ENCODE measurements at places on chromosomes 3 and 15.

DNA sequence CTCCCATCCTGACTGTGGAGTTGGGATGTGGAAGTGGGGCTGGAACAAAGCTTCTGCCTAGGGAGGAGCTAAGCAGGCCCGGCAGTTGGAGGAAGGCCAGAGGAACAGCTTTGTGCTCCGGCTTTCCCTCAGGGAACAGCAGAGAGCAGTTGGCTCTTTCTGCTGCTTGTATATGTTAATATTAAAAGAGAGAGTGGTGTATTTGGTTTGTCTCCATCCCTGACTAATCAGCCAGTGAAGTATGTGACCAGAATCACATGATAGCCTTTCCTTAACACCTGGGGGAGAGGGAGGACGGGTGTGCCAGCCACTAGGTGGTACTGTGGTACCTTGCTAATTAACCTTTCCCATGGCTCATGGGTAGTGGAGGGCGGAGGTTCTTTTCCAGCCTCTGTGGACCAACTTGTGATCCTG lies 10.0 kb downstream of the EIF2B5 start:
- no peak for DNase-seq

DNA sequence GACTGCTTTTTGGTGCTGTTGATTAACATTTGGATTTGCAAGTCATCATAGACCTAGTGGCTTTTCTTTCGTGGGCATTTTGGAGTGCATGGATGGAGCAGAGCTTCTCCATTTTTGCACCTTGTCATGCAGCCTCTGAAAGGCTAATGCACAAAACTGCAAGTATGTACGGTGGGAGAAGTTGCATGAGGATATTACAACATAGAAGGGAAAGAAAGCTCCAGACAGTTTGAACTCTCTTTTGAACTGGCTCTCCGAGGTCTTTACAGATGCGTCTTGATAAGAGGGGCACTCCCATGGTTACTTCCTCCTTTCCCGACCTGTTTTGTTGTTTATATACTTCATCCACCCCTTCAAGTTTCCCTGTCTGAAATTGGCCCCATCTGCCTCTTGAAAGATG lies 147.1 kb upstream of the GBE1 start:
- DNase-seq: no peak

DNA sequence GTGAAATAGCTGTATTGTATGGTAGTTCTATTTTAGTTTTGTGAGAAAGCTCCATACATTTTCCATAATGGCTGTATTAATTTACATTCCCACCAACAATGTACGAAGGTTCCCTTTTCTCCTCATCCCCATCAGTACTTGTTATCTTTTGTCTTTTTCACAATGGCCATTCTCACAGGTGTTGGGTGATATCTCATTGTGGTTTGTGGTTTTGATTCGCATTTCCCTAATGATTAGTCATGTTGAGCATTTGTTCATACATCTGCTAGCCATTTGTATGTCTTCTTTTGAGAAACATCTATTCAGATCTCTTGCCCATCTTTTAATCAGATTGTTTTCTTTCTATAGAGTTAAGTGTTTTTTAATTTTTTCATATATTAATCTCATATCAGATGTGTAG lies 931.9 kb downstream of the IGSF11 start:
- DNase-seq: no peak

- no peak for DNase-seq
These were observed 9.5 kb downstream of the SEC22C start for GRCh38 chr3:42572278-42572677.

- DNase-seq: peak; percentile 10
These were observed 33.7 kb downstream of the RORA start for GRCh38 chr15:61195116-61196002.

DNA sequence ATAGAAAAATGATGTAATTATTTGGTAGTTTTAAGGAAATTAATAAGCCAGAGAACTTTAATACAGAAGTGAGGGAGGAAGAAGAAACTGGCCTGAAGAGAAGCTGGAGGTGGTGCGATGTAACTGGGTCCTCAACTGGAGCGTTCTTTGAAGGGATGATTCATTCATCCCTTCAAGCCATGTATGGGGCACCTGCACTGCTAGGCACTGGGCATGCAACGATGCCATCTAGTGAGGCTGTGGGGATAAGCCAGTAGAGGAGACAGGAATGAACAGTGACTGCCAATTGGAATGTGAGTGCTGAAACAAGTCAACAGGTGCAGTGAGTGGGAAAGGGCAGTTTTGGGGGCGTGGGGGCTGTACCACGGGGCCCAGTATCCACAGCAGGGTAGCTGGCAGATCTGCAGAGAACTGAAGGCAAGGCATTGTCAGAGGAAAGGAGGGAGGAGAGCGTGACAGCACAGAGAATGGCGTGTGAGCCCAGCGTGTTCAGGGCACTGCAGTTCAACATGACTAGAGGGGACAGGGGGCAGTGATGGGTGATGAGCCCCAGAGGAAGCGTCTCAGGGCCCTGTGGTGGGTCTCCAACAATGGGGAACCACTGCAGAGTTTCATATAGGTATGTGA lies 3.8 kb upstream of the KIF23 start:
- no peak for DNase-seq

GRCh38 chr3:99789011-99789721 lies 28.5 kb upstream of the CMSS1 start:
- no peak for DNase-seq

- DNase-seq: no peak
These were observed 219.0 kb upstream of the ONECUT1 start for GRCh38 chr15:53009093-53009492.

DNA sequence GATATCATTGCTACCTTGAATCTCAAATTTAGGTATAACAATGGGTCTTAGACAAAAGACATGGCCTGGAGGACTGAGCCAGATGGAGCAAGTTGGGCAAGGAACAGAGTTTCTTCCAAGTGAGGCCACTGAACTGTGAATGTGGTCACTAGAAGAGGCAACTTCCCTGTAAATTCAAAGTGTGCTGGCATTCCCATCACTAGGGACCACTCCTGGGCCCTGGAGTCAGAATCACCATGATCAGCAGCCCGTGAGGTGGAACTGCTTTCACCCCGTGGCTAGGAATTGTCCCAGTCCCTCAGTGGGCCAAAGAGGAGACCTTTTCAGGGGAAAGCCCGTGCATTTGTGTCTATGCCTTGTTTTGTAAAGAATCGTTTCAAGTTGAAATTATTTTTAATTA lies 47.3 kb downstream of the HES1 start:
- DNase-seq: no peak

GRCh38 chr15:63968122-63968524 lies 78.2 kb downstream of the DAPK2 start:
- no peak for DNase-seq

GRCh38 chr3:13316603-13317002 lies 103.5 kb downstream of the NUP210 start:
- no peak for DNase-seq

DNA sequence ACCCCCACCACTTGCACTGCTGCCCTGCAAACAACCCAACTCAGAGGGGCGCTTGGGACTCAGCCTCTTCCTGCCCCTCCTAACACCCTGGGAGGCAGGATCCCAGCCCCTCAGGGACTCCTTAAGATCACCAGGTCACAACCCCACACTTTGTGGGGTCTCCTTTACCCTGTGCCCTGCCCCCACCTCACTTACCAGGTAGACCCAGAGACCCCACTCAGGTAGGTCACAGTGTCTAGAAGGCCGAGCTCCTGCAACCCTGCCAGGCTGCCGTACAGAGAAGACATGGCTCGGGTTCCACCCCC lies 9.1 kb downstream of the PLA2G4F start:
- no peak for DNase-seq

GRCh38 chr3:99351122-99351521 lies 287.3 kb upstream of the COL8A1 start:
- DNase-seq: no peak

- no peak for DNase-seq
These were observed 51.1 kb downstream of the PSMD6 start for GRCh38 chr3:63972196-63972595.

GRCh38 chr15:51270706-51271105 lies 67.7 kb downstream of the CYP19A1 start:
- no peak for DNase-seq

DNA sequence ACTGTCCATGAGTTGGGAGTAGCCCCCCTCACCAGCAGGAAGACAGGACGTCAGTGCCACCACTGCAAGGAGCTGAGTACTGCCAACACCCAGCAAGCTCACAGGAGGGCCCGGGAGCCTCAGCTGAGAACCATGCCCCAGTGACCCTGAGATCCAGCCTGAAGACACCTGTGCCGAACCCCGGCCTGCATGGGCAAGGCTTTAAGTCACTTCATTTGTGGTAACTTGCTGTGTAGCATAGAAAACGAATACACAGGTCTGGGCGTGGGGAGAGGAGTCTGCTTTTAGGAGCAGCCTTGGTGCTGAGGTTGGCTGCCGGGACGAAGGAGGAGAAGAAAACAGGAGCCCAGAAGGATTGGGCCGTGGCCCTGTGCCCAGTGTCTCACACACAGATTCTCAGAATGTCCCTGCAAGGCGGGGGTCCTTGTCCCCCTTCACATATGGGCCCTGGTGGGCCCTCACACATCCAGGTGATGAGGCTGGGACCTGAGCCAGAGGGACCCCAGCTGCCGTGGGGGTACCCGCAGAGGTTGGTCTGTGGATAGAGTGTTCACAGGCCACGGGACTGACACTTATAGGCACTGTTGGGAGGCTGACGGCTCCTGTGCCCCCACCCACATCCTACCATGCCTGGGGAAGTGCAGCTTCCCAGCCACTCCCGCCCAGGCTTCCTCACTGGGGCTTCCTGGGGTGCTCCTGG lies 85.3 kb downstream of the PLXNA1 start:
- no peak for DNase-seq

DNA sequence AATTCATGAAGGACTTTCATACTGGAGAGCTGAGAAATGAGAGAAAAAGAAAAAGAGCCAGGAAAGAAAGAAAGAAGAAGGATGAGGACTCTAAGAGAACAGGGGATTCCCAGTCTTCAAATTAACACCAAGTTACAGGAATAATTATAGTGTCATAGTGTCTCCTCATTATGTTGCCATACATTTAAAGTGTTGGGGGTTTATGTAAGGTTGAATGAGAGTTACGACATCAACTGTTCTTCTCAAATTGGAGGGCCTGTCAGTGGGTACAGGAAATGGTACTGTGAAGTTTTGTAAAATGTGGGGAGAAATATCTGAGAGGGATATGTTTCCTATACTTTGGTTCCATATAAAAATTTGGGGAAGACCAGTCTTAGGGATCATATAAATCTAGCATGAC lies 12.3 kb upstream of the CD200 start:
- DNase-seq: no peak

- DNase-seq: no peak
These were observed 213.9 kb upstream of the RBMS3 start for GRCh38 chr3:29067007-29067406.

DNA sequence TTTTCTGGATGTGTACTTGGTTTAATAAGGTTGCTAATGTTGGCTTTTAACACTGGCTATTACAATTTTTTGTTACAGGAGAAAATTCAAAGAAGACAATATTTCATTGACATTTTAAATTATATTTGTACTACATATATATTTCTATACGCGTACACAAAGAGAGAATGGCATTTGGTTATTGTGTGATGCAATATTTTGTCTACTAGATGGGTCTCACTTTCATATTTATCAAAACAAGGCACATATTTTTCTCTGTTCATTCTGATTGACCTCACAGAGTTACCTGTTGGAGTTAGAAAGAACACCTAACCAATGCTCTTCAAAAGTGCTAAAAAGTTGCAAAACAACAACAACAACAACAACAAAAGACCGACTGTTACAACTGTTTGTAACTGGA lies 50.2 kb upstream of the VGLL3 start:
- no peak for DNase-seq

- DNase-seq: no peak
These were observed 104.2 kb downstream of the FBXL22 start for GRCh38 chr15:63701365-63701764.

- DNase-seq: peak; percentile 17
These were observed 187.9 kb downstream of the OPA1 start for GRCh38 chr3:193780810-193781478.

DNA sequence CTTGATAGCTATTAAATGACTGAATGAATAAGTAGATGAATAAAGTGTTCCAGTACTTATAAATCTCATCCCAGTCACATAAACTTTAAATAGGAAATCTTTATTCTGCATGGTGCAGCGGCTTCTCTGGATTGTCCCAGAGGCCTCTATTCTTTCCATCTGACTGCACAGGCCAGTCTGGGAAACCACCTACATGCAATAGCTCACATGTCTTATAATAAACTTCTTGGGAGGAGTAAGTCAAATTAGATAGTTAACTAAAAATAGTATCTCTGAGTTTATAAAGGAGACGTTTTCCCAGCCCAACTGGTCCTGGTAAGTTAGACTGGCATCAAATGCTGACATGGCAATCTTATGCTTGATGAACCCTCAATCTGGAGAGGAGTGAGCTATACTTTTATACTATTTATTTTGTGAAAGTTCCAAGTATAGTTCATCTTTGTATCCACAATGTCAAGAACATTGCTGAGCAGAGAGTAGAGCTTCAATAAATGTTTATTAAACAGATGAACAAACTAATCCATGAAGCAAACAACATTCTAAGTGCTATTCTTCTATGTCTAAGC lies 417.6 kb downstream of the TIGIT start:
- no peak for DNase-seq

- no peak for DNase-seq
These were observed 49.4 kb downstream of the KLF15 start for GRCh38 chr3:126307591-126308393.

GRCh38 chr3:28859897-28860296 lies 421.0 kb upstream of the RBMS3 start:
- no peak for DNase-seq

GRCh38 chr15:66269326-66270090 lies 16.0 kb upstream of the MEGF11 start:
- peak; percentile 27 for DNase-seq

DNA sequence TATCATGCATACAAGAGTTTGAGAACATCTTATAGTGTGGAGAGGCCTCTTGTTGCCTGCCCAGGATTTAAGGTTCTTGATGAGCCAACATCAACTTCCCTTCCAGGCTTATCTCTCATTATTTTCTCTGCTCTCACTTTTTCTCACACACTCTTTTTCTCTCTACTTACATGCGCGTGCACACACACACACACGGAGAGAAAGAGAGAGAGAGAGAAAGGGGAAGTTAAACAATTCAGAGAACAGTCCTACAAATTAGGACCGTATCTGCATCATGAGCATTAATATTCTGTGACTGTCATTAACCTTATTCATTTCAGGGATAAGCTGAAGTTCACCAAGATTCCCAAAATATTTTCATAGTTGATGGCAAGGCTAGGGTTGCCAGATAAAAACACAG lies 269.0 kb downstream of the ZNF621 start:
- DNase-seq: no peak

DNA sequence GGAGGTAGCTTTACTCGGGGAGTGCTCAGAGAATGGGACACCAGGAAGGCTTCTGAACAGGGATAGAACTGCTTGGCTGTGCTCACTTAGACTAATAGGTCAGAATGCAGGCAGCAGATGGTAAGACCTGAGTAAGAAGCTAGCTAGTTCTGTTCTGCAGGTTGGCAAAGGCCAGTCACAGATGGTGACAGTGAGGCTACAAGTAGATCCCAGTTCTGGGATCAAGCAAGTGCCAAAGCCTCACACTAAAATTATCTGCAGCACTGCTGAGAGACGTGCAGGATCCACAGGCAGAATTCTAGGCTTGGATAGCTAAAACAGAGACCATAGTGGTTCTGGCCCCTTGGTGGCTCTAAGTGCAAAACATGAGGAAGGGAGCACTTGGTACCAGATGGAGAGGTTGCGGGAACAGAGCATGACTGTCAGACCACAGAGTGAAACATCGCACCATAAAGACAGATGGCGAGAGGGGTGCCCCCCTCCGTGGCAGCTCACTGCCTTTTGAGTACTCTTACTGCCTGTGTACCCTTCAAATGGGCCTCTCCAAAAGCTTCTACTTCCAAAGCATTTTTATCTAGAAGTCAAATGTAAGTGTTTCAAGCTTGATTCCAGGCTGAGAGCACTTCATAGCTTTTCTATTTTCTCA lies 3.6 kb upstream of the GLCE start:
- no peak for DNase-seq

Measured in NCI-H1048 (cell line).